ENCODE measurements at places on chromosomes 2 and 18. TPM values are rescaled to one million over a fixed set of nuclear protein-coding genes. Genes with fewer than 3 reads are reported as not detected.

DNA sequence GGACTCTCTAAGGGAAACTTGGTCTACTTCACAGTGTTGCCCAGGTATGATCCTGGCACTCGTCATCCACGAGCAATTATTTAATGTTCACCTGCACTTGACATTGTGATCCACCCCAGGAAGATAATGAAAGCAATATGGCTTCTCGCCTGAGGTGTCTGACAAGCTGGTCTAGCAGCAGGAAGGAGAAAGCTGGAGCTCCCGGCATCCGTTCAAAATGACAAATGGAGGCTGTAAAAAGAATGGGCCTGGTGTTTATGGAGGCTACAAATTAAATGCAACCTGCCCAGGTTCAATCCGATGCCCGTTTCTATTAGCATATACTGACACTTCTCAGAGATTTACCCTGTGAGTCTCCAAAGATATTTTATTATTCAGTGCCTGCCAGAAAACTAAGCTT is 317.6 kb downstream of the CTNNA2 start:
- H3K36me3 ChIP-seq, result no peaks in the 10 kb centered on the region
- no peak overlapping the region for H3K4me3 ChIP-seq
- DNase-seq, result no peak
- no peaks in the 10 kb centered on the region for H3K27me3 ChIP-seq
- no peak overlapping the region for H3K27ac ChIP-seq
- peaks cover 16% of the 10 kb centered on the region for H3K4me1 ChIP-seq

GRCh38 chr2:224958462-224958857 is 83.8 kb downstream of the DOCK10 start:
- peaks cover 13% of the 10 kb centered on the region for H3K4me1 ChIP-seq
- no peaks in the 10 kb centered on the region for H3K36me3 ChIP-seq
- H3K27me3 ChIP-seq, result no peaks in the 10 kb centered on the region
- peak; percentile 32 for DNase-seq
- H3K27ac ChIP-seq, result no peak overlapping the region
- H3K4me3 ChIP-seq, result no peak overlapping the region

The CARF gene
- total RNA-seq, result 30.9 TPM

The ZSWIM2 gene
- total RNA-seq, result 0.39 TPM
